ENCODE measurements at places on chromosomes 11 and 22. TPM values are rescaled to one million over a fixed set of nuclear protein-coding genes. Genes with fewer than 3 reads are reported as not detected.

RAB38 gene
- total RNA-seq, result 2.2 TPM

CAT gene
- total RNA-seq, result 54.9 TPM

RAB36 gene
- 6.8 TPM for total RNA-seq

TMPRSS13 gene
- total RNA-seq, result 0.09 TPM

FIBIN gene
- total RNA-seq, result 13.4 TPM

CCDC88B gene
- 1.5 TPM for total RNA-seq

KRTAP5-1 gene
- not detected for total RNA-seq

PIH1D2 gene
- 3.4 TPM for total RNA-seq

OR2D2 gene
- 4.8 TPM for total RNA-seq

TENM4 gene
- 33.4 TPM for total RNA-seq

MYOD1 gene
- total RNA-seq, result not detected

TCN1 gene
- not detected for total RNA-seq

OR8G5 gene
- not detected for total RNA-seq

SLC22A6 gene
- 7.2 TPM for total RNA-seq

BIK gene
- total RNA-seq, result 0.91 TPM

PIWIL4 gene
- total RNA-seq, result 3.6 TPM

FDXACB1 gene
- 5.2 TPM for total RNA-seq

OSM gene
- 0.27 TPM for total RNA-seq

CARD16 gene
- not detected for total RNA-seq

ANAPC15 gene
- 8.5 TPM for total RNA-seq
